ENCODE measurements at places on chromosomes 1 and 21. TPM values are rescaled to one million over a fixed set of nuclear protein-coding genes. Genes with fewer than 3 reads are reported as not detected.

- H3K4me1 ChIP-seq, result no peaks in the 10 kb centered on the region
- H3K4me3 ChIP-seq, result no peak overlapping the region
- H3K36me3 ChIP-seq, result no peaks in the 10 kb centered on the region
- H3K27me3 ChIP-seq, result no peaks in the 10 kb centered on the region
- H3K27ac ChIP-seq, result no peak overlapping the region
- DNase-seq, result no peak
Measured at GRCh38 chr1:210377731-210378333, 49.1 kb downstream of the HHAT start.

GRCh38 chr1:66300972-66301451 lies 232.9 kb upstream of the SGIP1 start:
- no peaks in the 10 kb centered on the region for H3K4me1 ChIP-seq
- H3K4me3 ChIP-seq, result no peak overlapping the region

DNA sequence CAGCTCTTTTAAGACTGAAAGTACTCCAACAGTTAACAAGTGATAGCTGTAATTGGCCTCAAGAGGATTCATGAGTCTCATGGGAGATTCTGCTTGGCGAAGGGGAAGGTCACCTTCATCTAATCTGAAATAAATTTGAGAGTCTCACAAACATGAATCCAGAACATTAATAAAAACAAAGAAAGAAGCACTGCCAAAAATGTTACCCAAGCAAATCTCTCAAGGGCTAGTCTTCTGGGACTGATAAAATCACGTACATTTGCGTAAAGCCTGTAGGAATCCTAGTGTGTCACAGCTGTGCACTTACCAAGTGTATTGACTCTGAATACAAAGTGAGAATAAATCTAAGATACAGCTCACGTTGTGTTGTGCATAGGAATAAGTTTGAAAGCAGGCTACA lies 21.2 kb upstream of the NUF2 start:
- H3K36me3 ChIP-seq, result peaks cover 2% of the 10 kb centered on the region
- no peak overlapping the region for H3K4me3 ChIP-seq
- no peaks in the 10 kb centered on the region for H3K27me3 ChIP-seq
- DNase-seq, result no peak

- no peaks in the 10 kb centered on the region for H3K27me3 ChIP-seq
- H3K4me1 ChIP-seq, result no peaks in the 10 kb centered on the region
- no peak overlapping the region for H3K4me3 ChIP-seq
Measured at GRCh38 chr1:160800645-160801408, 4.9 kb downstream of the LY9 start.

GRCh38 chr21:45809421-45809820 lies 165.9 kb downstream of the PCBP3 start:
- H3K27ac ChIP-seq, result no peak overlapping the region
- no peaks in the 10 kb centered on the region for H3K27me3 ChIP-seq

- DNase-seq, result no peak
- H3K27me3 ChIP-seq, result no peaks in the 10 kb centered on the region
- no peak overlapping the region for H3K4me3 ChIP-seq
- no peaks in the 10 kb centered on the region for H3K4me1 ChIP-seq
Measured at GRCh38 chr21:28731700-28732321, 260.9 kb downstream of the LTN1 start.

DNA sequence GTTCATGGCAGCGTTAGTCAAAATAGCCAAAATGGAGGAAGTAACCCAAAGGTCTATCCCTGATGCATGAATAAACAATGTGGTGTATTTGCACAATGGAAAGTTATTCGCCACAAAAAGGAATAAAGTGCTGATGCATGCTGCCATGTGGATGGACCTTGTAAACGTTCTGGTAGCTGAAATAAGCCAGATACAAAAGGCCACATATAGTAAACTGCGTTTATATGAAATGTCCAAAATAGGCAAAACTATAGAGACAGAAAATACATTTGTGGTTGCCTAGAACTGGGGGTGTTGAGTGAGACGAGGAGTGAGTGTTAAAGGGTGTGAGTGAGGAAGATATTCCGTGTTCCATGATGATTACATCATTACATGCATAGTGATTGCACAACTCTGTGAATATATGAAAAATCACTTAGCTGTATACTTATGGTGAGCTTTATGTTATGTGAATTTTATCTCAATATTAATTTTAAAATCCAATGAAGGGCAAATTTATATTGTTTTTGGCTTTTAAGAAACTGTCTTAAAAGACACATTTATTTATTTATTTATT lies 321.3 kb downstream of the KIF26B start:
- no peaks in the 10 kb centered on the region for H3K36me3 ChIP-seq
- H3K4me1 ChIP-seq, result no peaks in the 10 kb centered on the region
- no peak overlapping the region for H3K4me3 ChIP-seq
- DNase-seq, result no peak
- no peak overlapping the region for H3K27ac ChIP-seq
- no peaks in the 10 kb centered on the region for H3K27me3 ChIP-seq

DNA sequence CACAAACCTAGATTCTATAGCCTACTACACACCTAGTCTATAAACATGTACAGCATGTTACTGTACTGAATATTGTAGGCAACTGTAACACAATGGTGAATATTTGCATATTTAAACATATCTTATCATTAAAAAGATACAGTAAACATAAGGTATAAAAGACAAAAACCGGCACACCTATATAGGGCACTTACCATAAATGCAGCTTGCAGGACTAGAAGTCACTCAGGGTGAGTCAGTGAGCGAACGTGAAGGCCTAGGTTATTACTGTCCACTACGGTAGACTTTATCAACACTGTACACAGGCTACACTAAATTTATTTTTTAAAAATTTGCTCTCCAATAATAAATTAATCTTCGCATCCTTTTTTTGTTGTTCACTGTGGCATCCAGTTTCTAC lies 13.3 kb downstream of the PSMG1 start:
- peaks cover 20% of the 10 kb centered on the region for H3K36me3 ChIP-seq
- H3K27me3 ChIP-seq, result no peaks in the 10 kb centered on the region
- DNase-seq, result no peak

GRCh38 chr21:28554660-28555475 lies 437.8 kb downstream of the LTN1 start:
- H3K27ac ChIP-seq, result no peak overlapping the region
- DNase-seq, result no peak
- no peaks in the 10 kb centered on the region for H3K36me3 ChIP-seq
- no peaks in the 10 kb centered on the region for H3K4me1 ChIP-seq
- H3K4me3 ChIP-seq, result no peak overlapping the region
- no peaks in the 10 kb centered on the region for H3K27me3 ChIP-seq

DNA sequence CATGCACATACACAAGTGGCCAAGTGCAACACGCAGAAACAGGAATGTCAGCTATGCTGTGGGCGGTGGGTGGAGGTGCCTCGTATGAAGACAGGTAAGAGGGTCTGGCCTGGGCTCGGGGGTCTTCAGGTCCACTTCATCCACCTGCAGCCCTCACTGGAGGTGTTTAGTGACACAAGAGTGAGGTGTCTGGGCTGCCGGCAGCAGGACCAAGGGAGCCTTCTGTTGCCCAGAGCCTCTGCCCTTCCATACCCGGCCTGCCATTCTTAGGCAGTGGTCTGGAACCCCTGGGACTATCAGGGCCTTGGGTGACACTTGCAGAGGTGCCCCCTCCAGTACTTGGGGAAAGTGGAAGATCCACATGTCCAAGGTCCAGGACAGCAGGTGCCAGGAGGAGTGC lies 21.7 kb upstream of the ACTRT2 start:
- peaks cover 9% of the 10 kb centered on the region for H3K27me3 ChIP-seq
- no peak overlapping the region for H3K27ac ChIP-seq
- H3K36me3 ChIP-seq, result no peaks in the 10 kb centered on the region
- no peak for DNase-seq
- H3K4me3 ChIP-seq, result no peak overlapping the region

DNA sequence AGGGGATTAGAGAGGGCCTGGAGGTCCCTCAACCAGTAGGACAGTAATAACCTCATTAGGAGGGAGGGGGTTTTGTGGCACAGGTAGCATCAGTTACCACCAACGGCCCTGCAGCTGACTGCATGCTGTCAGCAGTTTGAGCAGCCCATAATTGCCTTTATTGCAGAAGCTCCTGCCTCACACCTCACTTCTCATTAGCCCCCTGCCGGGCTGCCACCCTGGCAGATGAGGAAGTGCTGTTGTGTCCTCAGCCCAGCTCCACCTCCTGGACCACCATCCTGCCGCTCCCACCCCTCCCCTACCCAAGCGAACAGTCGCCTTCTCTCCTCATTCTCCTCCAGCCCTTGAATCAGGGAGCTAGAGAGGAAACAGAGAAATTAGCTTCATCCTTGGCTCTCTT lies 237.4 kb downstream of the LMX1A start:
- peaks cover 55% of the 10 kb centered on the region for H3K27me3 ChIP-seq
- no peak for DNase-seq
- no peaks in the 10 kb centered on the region for H3K36me3 ChIP-seq
- no peak overlapping the region for H3K4me3 ChIP-seq
- no peaks in the 10 kb centered on the region for H3K4me1 ChIP-seq

DNA sequence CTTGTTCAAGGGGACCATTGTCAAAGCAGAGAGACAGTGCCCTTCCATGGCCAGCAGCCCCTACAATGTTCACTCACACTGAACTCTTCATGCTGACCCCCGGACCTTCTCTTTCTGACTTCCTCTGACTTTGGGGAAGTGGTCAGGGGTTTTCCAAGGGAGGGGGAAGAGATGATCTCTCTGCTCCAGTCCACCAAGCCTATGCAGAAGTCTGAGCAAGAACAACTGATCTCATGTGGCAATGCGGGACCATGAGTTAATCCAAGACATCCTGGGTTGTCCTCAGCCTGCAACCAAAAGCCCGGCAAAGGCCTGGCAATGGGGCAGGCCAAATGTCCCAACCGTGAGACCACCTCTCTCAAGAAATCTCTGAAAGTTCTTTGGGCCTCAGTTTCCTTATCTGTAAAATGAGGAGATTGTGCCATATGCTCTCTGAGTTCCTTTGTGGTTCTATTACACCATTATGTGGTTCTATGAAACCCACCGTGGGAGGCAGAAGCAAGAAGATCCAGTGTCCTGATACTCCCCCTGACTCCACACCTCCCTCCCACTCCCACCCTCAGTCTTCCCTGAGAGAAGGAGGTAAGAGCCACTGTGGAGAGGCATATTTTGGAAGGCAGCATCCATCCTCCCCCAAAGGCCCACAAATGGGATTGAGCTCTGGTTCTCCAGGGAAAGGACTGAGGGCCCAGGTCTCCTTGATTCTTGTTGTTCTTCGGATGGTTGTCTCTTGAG lies 11.8 kb upstream of the ARHGEF2 start:
- H3K4me3 ChIP-seq, result no peak overlapping the region
- H3K4me1 ChIP-seq, result peaks cover 8% of the 10 kb centered on the region
- no peaks in the 10 kb centered on the region for H3K27me3 ChIP-seq
- no peaks in the 10 kb centered on the region for H3K36me3 ChIP-seq
- H3K27ac ChIP-seq, result no peak overlapping the region
- DNase-seq, result no peak

GRCh38 chr1:246726881-246727280 lies 2.7 kb downstream of the SCCPDH start:
- peaks cover 21% of the 10 kb centered on the region for H3K4me1 ChIP-seq
- no peak overlapping the region for H3K4me3 ChIP-seq
- peak overlapping the region; percentile 68 for H3K27ac ChIP-seq
- H3K27me3 ChIP-seq, result no peaks in the 10 kb centered on the region

GRCh38 chr1:32775640-32776337 lies 41.4 kb downstream of the YARS1 start:
- DNase-seq, result no peak
- no peak overlapping the region for H3K27ac ChIP-seq
- peaks cover 80% of the 10 kb centered on the region for H3K36me3 ChIP-seq
- no peak overlapping the region for H3K4me3 ChIP-seq

- H3K4me1 ChIP-seq, result peaks cover 7% of the 10 kb centered on the region
- no peak overlapping the region for H3K27ac ChIP-seq
- no peak overlapping the region for H3K4me3 ChIP-seq
- H3K27me3 ChIP-seq, result no peaks in the 10 kb centered on the region
- H3K36me3 ChIP-seq, result peaks cover 1% of the 10 kb centered on the region
- DNase-seq, result no peak
Measured at GRCh38 chr1:7768583-7768982, 2.5 kb upstream of the VAMP3 start.

DNA sequence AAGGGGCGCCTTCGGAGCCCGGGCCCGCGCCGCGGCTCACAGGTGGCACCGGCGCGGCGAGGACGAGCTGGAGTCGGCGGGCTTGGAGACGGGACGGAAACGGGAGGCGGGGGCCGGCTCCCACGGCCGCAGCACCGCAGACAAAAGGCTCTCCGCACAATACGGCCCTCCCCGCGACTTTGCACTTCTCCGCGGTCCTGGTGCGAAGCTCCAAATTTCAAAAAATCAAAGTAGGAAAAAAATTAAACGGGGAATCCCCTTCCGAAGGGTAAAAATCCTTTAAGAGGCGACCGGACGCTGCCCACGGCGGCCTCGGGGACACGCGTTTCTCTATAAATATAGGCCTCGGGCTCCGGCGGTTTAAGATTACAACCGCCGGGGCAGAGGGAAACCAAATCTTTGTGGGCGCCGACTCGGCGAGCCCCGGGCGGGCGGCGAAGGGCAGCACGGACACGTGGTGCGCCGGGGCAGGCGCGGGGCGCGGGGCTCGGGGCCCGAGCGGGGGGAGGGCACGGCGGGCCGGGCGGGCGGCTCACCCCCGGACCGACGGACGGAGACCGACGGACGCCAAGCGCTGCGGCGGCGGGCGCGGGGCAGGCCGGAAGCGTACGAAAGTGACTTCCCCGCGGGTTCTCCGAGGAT lies 453 bp downstream of the PABPC4 start:
- peak overlapping the region; percentile 69 for H3K27ac ChIP-seq
- DNase-seq, result no peak
- peak overlapping the region; percentile 98 for H3K4me3 ChIP-seq
- peaks cover 11% of the 10 kb centered on the region for H3K4me1 ChIP-seq

GRCh38 chr1:80153762-80154161 lies 1147.2 kb upstream of the ADGRL4 start:
- H3K27ac ChIP-seq, result no peak overlapping the region
- H3K36me3 ChIP-seq, result no peaks in the 10 kb centered on the region
- H3K4me1 ChIP-seq, result no peaks in the 10 kb centered on the region
- DNase-seq, result no peak

GRCh38 chr1:96060621-96061020 lies 661.0 kb upstream of the PTBP2 start:
- no peaks in the 10 kb centered on the region for H3K36me3 ChIP-seq
- H3K27me3 ChIP-seq, result no peaks in the 10 kb centered on the region
- H3K4me3 ChIP-seq, result no peak overlapping the region
- DNase-seq, result no peak

GRCh38 chr21:20802631-20803260 lies 195.5 kb upstream of the NCAM2 start:
- DNase-seq, result no peak
- no peaks in the 10 kb centered on the region for H3K4me1 ChIP-seq
- no peaks in the 10 kb centered on the region for H3K27me3 ChIP-seq
- no peak overlapping the region for H3K27ac ChIP-seq

DNA sequence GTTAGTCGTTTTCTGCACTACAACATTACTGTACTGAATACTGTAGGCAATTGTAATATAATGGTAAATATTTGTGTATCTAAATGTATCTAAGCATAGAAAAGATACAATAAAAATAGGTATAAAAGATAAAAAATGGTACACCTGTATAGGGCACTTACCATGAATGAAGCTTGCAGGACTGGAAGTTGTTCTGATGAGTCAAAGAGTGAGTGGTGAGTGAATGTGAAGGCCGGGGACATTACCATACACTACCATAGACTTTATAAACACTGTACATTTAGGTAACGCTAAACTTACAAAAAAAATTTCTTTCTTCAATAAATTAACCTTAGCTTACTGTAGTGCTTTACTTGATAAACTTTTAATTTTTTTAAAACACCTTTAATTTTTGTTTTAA lies 13.5 kb downstream of the OSBPL9 start:
- no peak overlapping the region for H3K27ac ChIP-seq
- no peak for DNase-seq
- no peaks in the 10 kb centered on the region for H3K27me3 ChIP-seq
- H3K36me3 ChIP-seq, result no peaks in the 10 kb centered on the region
- no peak overlapping the region for H3K4me3 ChIP-seq
- peaks cover 4% of the 10 kb centered on the region for H3K4me1 ChIP-seq

Gene CHI3L2
- polyA plus RNA-seq, result 2.4 TPM

Gene LRRN2
- polyA plus RNA-seq, result 5.9 TPM

Gene HHAT
- polyA plus RNA-seq, result 3.3 TPM

Gene ZRANB2
- polyA plus RNA-seq, result 131 TPM

Gene CR1L
- 0.45 TPM for polyA plus RNA-seq

Gene OR10Z1
- 0.12 TPM for polyA plus RNA-seq

Measured in large intestine (tissue), 12 donors.